Neural progenitor cell (in vitro differentiated cells): ENCODE measurements at places on chromosomes 2 and 18.
A peak's percentile ranks its signal among the peaks of the same experiment; 100 is the strongest.

GRCh38 chr18:79974025-79974654 lies 9.7 kb downstream of the HSBP1L1 start:
- DNase-seq: no peak

GRCh38 chr2:165870346-165870745 lies 76.3 kb upstream of the GALNT3 start:
- DNase-seq: no peak

DNA sequence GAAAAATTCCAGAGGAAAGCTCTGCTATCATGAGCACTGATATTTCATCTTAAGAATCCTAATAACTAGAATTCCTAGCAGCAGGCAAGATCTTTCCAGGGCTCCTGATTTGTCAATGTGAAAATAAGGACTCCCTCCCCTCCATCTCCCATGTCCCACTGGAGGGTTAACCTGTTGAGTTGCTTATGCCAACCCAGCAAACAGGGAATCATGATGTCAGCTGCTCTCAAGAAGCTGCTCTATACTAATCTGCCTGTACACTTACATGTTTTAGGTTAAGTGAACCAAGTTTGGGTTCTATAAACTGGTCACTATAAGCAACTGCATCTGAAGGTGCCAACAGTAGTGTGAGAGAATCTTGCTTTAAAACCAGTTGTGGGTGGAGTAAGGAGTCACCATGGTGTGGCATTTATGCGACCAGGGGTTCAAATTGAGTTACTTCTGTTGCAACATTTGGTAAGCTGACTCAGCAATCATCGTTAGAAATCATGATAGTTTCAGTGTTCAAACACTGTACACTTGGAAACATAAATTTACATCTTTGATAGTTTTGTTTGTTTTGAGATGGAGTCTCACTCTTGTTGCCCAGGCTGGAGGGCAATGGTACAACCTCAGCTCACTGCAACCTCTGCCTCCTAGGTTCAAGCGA lies 53.4 kb downstream of the STK25 start:
- no peak for DNase-seq

DNA sequence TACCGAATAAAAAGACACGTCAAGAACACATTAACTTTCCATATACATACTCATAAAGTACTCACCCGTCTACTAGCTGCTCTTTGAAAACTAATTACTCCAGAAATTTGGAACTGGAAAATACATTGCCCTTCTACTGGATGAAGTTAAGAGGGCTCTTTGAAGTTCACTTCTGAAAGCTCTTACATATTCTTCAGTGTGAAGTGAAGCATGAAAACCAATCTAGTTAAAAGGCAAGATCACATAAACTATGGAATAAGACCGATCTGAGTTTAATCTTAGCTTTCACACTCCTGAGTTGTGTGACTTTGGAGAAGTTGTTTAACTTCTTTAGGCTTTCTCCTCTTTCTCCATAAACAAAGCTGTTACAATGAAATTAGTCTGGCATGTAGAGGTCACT lies 38.5 kb downstream of the REV1 start:
- no peak for DNase-seq

DNA sequence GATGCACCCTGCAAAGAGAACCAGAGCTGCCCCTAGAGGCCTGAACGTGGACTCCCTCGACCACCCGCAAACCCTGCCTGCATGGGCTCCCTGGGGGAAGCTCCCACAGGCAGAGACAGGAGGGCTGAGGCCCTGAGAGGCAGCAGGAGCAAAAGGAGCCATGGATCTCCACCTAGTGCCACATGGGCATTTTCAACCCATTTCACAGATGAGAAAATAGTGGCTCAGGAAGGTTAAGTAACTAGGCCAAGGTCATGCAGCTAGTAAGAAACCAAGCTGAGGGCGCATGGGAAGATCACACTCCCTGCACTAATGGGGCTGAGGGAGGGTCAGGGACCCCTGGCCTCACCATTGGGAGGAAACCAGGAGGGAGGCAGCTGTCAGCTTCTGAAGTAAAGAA lies 271.7 kb upstream of the RAB6C start:
- DNase-seq: no peak

DNA sequence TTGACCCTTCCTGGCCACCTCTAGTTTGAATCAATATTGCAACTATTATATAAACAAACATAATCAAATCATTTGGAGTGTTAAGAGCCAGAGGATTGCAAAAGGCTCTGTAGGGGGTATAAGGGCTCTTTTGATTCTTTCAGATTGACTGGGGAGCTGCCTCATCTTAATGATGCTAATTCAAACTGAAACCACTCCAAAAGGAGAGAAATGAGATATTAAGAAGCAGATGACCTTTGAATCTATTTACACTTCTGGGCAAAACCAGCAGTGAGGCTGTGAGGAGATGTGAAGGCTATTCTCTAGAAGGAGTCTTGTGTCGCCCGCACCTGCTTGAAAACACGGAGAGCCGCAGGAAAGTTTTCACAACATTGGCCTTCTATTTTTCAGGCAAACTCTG lies 311.2 kb upstream of the CRIM1 start:
- DNase-seq: no peak

DNA sequence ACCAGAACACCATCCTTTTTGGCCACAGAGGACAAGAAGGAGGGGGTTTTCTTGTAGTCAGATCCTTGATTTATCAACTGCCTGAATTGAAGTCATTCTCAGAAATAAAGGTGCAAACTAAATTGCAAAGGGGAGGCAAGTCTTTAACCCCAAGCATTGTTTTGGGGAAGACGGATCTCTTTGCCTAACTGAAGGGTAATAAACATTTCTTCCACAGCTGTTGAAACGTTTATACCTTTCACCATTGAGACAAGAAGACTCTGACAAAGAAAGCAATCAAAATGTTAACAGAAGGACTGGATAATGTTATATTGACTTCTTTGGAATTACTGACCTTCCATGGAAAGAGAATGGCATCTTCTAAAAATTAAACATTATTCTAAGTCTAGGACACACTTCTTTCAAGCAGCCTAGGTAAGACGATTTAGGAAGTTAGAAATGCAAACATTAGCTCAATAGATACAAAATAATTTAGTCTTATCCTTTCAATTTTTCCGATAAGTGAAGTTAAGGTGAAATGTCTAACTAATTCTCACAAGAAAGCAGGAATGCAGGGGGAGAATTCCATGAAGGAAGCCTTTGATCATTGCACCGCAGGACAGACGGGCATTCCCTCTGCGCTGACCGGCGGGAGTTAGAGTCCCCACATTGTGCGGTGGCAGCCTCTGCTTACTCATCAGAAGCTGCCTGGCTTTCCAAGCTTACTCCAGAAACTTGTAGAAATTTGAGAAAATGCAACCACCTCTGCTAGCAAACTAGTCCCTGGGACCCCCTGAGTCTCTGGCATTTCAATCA lies 69.4 kb upstream of the COPS8 start:
- no peak for DNase-seq

DNA sequence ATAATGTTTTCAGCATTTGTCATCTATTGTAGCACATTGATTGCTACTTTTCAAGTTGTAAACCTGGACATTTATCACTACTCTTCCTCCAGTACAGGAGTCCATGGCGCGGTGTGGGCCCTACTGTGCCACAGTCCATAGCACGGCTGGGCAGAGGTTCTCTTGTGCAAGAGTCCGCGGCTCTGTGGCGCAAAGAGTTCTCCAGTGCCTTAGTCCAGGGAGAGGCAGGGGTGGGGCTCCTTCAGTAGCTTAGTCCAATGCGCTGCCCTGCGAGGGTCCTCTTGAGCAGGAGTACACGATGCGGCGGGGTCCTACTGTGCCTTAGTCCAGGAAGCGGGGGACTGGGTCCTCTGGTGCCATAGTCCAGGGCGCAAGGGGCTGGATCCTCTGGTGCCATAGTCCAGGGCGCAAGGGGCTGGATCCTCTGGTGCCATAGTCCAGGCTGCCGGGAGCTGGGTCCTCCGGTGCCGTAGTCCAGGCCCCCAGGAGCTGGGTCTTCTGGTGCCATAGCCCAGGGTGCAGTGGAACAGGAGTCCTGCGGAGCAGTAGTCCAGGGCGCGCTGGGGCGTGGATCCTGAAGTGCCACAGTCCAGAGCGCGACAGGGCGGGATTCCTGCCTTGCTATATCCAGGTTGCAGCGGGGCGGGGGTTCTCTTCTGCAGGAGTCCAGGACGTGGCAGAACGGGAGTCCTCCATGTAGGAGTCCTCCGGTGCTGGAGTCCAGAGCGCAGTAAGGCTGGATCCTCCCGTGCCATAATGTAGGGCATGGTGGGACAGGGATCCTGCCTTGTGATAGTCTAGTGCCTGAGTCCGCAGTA lies 129.3 kb downstream of the CCDC74A start:
- DNase-seq: no peak

DNA sequence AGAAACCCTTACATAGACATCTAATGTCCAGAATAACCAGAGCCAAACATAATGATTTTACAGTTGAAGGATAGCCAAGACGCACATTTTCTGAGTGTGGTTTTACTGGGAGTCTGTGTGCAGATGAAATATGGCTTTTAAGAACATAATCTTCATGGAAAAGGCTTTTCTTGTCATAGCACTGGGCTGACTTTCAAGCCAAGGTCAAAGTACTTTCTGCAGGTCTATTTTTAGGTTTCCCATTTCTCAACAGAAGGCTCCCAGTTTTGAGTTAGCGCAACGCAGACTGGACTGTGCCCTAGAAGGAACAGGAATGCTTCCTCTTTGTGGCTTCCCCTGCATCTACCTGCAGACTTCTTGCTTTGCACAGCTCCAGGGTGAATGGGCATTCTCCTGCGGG lies 92.3 kb upstream of the UPP2 start:
- DNase-seq: no peak

DNA sequence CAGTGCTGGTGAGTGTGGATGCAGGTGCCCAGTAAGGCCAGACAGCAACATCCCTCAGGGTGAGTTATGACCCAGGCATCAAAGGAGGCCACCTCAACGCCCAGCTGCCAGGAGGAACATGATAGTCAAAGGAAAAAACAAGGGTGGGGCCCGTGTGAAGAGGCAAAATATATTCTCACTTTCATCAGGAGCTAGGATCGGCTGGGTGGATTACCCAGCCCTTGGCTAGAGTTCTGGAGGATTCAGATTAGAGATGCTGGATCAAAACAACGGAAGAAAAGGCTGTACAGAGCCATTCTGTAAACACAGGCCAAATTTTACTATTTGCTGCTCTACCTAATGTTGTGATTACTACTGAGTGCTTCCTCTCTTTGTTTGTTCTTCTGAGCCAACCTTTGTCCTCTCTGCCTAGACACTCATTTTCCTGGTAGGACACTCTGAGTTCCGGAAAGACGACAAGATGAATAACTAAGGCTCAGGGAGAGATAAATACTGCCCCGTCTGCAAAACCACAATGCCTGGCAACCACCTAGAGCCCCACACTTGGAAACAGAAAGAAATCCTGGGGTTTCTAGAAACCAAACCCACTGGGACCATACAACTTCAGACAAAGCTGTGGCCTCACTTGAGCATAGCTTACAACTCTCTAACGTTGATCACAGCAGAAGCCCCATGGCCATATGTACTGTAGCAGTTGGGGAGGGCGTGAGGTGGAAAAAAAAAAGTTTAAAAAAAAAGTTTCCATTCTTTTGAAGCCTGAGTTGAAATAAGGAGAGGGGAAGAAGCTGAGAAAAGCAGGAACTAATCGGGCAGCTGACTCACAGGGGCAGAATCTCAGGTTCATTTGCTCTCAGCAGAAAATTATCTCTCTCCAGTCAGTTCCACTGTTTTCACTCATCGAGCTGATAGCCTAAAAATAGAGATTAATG lies 17.8 kb upstream of the PMAIP1 start:
- DNase-seq: no peak

DNA sequence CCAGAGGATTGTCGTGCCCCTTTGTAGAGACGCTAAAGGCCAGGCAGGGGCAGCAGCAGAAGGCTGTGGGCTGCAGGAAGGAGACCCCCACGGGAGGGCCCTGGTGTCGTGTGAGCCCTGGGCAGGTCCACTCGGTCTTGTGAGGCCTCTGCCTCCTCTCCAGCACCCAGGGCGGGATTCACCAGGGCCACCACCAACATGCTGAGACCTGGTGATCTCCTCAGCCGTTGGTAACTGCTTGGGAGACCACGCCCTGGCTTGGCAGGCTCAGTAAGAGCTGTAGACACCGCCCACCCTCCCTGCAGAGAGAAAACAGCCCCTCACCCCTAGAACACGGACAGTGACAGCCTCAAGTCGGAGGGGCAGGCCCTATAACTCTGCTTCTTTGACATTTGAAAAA lies 21.1 kb downstream of the MBP start:
- DNase-seq: no peak

- no peak for DNase-seq
Observed at GRCh38 chr2:68811364-68811763, 59.8 kb downstream of the BMP10 start.

DNA sequence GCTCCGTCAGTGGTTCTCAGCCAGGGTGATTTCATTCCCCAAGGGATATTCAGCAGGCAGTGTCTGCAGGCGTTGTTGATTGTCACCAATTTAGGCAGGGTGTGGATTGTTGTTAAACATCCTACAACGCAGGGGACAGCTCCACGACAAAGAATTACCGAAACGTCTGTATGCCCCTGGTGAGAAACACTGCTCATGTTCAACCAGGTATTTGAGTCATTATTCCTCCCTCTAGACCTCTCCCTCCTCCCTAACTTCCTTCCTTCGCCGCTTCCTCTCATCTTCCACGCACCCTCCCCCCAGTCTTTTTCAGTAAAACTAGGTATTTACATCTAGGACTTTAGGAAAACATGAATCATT lies 50.8 kb downstream of the NCK2 start:
- no peak for DNase-seq

DNA sequence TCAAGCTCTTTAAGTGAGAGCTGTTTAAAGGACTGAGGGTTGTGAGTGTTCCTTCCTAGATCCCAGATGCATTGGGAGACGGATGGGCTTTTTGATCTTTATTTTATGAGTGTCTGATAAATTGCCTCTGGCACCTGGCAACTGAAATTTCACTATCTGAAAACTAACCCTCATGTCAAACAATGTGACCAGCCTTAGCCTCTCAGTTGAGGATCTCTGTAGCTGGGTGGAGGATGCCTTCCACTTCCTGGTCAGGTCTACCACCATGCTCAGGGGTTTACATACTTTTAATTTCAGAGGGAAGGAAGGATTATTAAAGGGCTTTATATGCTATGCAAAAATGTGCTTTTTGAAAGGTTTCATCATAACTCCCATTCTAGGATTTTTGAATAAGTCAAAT lies 70.5 kb upstream of the NT5C1B start:
- no peak for DNase-seq

DNA sequence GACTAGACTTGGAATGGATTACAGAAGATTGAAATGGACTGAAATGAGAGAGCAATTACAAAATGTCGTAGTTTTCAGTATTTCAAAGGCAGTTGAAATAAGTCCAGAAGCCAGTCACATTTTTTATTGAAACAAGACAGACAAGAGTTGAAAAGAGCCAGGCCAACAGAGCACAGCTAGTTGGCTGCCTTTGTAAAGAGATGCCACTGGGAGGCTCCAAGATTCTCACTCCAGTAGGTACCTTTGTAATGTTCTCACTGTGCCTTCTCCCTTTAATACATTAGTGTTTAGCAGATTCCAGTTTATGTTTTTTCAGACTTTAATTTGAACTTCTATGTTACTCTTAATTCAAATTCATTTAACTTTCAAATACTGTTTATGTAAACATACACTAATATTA lies 234.8 kb downstream of the DSEL start:
- no peak for DNase-seq

- peak; percentile 18 for DNase-seq
Observed at GRCh38 chr2:59932341-59932740, 621.1 kb downstream of the BCL11A start.

GRCh38 chr2:172826522-172826921 lies 90.9 kb downstream of the RAPGEF4 start:
- DNase-seq: no peak

- no peak for DNase-seq
Observed at GRCh38 chr18:23868136-23868785, 146.3 kb upstream of the TTC39C start.
